ENCODE measurements at places on chromosomes 7 and 10. TPM values are rescaled to one million over a fixed set of nuclear protein-coding genes. Genes with fewer than 3 reads are reported as not detected.

SDK1 gene
- 4.2 TPM for polyA plus RNA-seq

IQUB gene
- 0.58 TPM for polyA plus RNA-seq

HOXA9 gene
- polyA plus RNA-seq: not detected

CYP2W1 gene
- polyA plus RNA-seq: not detected

PTN gene
- polyA plus RNA-seq: 19.5 TPM

PRLHR gene
- polyA plus RNA-seq: 0.20 TPM

RTKN2 gene
- polyA plus RNA-seq: 4.5 TPM
